ENCODE measurements at places on chromosomes 7 and 10. TPM values are rescaled to one million over a fixed set of nuclear protein-coding genes. Genes with fewer than 3 reads are reported as not detected.
A peak's percentile ranks its signal among the peaks of the same experiment; 100 is the strongest.

The IGFBP3 gene
- 12.1 TPM for polyA plus RNA-seq

The NPC1L1 gene
- polyA plus RNA-seq = 0.14 TPM

The AGR2 gene
- not detected for polyA plus RNA-seq

GRCh38 chr7:43791665-43792064 is 33.2 kb downstream of the BLVRA start:
- no peaks in the 10 kb centered on the region for H3K36me3 ChIP-seq
- H3K4me3 ChIP-seq = no peak overlapping the region
- no peak overlapping the region for H3K27ac ChIP-seq
- no peak for DNase-seq

The RAMP3 gene
- 0.98 TPM for polyA plus RNA-seq

The CCDC136 gene
- 35.6 TPM for polyA plus RNA-seq

GRCh38 chr10:132363921-132364593 is 32.1 kb downstream of the LRRC27 start:
- no peaks in the 10 kb centered on the region for H3K36me3 ChIP-seq
- no peak overlapping the region for H3K27ac ChIP-seq
- DNase-seq = no peak
- no peak overlapping the region for H3K4me3 ChIP-seq
- H3K27me3 ChIP-seq = no peaks in the 10 kb centered on the region

- H3K27ac ChIP-seq = no peak overlapping the region
- no peak overlapping the region for H3K4me3 ChIP-seq
- H3K27me3 ChIP-seq = peaks cover 64% of the 10 kb centered on the region
- H3K36me3 ChIP-seq = no peaks in the 10 kb centered on the region
- peak; percentile 77 for DNase-seq
Observed at GRCh38 chr7:115226410-115226809, 304.5 kb downstream of the MDFIC start.

DNA sequence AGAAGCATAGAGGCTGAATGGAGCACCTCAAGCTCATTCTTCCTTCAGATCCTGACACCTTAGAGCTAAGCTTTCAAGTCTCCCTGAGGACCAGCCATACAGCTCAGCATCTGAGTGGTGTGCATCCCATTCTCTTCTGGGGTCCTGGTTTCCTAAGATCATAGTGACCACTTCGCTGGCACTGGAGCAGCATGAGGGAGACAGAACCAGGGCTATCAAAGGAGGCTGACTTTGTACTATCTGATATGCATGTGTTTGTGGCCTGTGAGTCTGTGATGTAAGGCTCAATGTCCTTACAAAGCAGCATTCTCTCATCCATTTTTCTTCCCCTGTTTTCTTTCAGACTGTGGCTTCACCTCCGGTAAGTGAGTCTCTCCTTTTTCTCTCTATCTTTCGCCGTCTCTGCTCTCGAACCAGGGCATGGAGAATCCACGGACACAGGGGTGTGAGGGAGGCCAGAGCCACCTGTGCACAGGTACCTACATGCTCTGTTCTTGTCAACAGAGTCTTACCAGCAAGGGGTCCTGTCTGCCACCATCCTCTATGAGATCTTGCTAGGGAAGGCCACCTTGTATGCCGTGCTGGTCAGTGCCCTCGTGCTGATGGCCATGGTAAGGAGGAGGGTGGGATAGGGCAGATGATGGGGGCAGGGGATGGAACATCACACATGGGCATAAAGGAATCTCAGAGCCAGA is 31.0 kb downstream of the PRSS2 start:
- H3K27ac ChIP-seq = no peak overlapping the region
- H3K4me3 ChIP-seq = no peak overlapping the region
- peaks cover 6% of the 10 kb centered on the region for H3K36me3 ChIP-seq

GRCh38 chr7:118252087-118252486 is 27.6 kb downstream of the ANKRD7 start:
- no peak overlapping the region for H3K4me3 ChIP-seq
- DNase-seq = no peak
- no peaks in the 10 kb centered on the region for H3K4me1 ChIP-seq

- no peak overlapping the region for H3K4me3 ChIP-seq
- H3K4me1 ChIP-seq = no peaks in the 10 kb centered on the region
- no peaks in the 10 kb centered on the region for H3K27me3 ChIP-seq
- DNase-seq = no peak
- H3K36me3 ChIP-seq = no peaks in the 10 kb centered on the region
Observed at GRCh38 chr7:15837306-15837950, 150.9 kb upstream of the MEOX2 start.

DNA sequence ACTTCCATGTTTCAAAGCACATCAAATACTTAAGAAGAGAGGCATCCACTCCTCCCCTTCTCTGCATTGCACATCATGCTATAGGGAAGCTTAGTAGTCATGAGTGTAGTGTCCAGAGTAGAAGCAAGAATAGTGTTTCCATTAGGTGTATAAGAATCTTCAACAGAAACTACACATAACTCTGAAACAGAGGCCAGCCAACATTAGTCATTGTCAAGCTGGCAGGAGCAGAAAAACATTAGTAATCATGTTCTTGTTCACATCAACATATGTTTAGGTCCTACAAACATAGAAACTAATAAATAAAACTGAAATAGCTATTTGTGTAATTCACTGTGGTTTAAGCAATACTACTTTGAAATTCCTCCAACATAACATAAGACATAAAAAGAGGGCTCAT is 370.2 kb downstream of the PPP1R3A start:
- DNase-seq = no peak
- H3K4me1 ChIP-seq = no peaks in the 10 kb centered on the region
- no peak overlapping the region for H3K27ac ChIP-seq
- no peaks in the 10 kb centered on the region for H3K27me3 ChIP-seq
- H3K4me3 ChIP-seq = no peak overlapping the region
- no peaks in the 10 kb centered on the region for H3K36me3 ChIP-seq

DNA sequence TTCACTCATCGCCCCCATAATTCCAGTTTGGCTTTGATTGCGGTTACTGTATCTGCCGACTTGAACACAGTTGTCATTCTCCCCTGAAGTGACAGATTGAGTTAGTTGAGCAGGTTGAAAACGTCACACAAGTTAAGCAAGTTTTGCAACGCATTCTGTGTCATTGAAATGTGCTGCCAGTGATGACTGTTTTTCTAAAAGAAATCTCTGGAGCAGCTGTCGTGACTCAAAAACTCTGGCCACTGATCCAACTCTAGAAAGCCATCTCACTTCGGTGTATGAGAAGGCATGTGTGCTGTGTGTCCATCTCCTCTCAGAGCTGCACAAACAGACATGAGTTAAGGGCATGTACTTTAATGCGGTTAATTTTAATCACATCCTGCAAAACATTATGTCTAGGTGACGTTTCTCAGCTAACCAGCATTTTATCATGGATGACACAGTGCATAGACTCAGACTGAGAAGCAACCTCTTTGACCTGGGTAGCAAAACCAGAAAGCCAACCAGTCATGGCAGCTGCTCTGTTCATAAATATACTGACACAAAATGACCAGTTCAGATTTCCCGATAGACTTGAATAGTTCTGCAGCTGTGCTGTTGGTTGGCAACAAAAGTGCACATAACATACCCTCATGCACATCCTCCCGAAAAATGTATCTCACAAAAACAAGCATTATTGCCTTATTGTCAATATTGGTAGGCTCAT is 69.3 kb downstream of the CSTF2T start:
- DNase-seq = no peak
- no peaks in the 10 kb centered on the region for H3K36me3 ChIP-seq
- H3K4me3 ChIP-seq = no peak overlapping the region
- H3K27ac ChIP-seq = no peak overlapping the region

- no peaks in the 10 kb centered on the region for H3K27me3 ChIP-seq
- no peak overlapping the region for H3K4me3 ChIP-seq
- H3K27ac ChIP-seq = no peak overlapping the region
- peaks cover 2% of the 10 kb centered on the region for H3K36me3 ChIP-seq
- H3K4me1 ChIP-seq = peaks cover 5% of the 10 kb centered on the region
Observed at GRCh38 chr10:122143238-122143841, 127.8 kb upstream of the BTBD16 start.

The DNTT gene
- not detected for polyA plus RNA-seq

DNA sequence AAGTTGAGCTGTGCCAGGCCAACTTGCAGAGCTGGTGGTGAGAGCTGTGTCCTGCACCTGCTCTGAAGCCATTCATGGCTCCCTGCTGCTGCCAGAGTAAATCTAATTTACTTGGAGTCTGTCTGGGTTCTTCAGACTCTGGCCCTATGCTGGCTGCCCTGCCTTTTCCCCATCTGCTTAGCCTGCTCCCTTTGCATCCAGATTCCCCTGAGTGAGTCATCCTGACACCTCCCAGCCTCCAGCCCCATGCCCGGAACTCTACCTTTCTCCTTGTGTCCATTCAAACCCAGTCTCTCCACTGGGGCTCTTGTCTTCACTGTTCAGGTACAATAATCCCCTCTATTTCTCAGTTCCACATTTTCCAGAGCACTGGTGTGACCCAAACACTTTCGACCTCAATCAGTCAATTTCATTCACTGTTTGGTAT is 434.4 kb upstream of the ZMIZ1 start:
- no peak overlapping the region for H3K4me3 ChIP-seq
- peak; percentile 29 for DNase-seq
- H3K27ac ChIP-seq = no peak overlapping the region
- H3K27me3 ChIP-seq = no peaks in the 10 kb centered on the region
- H3K36me3 ChIP-seq = no peaks in the 10 kb centered on the region

DNA sequence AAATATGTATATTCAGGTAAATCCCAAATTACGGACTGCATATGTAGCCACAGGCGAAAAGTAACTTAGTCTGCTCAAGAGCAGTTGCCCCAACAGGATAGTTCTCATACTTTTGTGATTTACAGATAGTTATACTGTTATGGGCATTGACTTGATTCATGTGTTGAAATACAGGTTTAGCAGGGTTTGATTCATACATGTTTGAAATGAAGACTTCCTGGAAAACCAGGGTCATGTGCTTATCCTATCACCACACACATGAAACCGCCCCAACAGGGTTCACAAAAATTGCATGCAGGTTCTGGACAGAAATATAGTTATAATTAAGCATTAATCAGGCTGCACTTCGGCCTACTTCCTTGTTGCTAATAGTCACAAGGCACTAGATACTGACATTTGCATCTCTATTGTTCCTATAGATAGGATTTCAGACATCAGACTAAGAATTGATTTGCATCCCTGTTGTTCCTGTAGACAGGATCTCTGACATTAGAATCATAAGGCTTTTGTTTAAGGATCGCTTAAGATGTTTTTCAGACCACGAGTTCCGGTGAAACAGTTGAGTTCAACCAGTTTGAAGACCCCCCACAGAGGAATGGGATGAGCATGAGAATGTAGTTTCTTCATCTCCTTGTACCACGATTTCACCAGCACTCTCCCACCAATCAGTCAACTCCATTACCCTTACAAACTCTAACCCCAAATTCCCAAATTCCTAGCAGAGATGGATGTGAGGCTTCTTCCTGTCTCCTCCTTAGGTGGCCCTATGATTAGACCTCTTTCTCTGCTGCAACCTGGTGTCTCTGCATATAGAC is 2.0 kb upstream of the ZNF398 start:
- no peak for DNase-seq
- peak overlapping the region; percentile 92 for H3K27ac ChIP-seq
- H3K36me3 ChIP-seq = no peaks in the 10 kb centered on the region
- H3K27me3 ChIP-seq = no peaks in the 10 kb centered on the region
- H3K4me1 ChIP-seq = peaks cover 22% of the 10 kb centered on the region

- no peaks in the 10 kb centered on the region for H3K27me3 ChIP-seq
- DNase-seq = no peak
- no peak overlapping the region for H3K4me3 ChIP-seq
- no peaks in the 10 kb centered on the region for H3K36me3 ChIP-seq
- H3K27ac ChIP-seq = no peak overlapping the region
Observed at GRCh38 chr10:31940839-31941653, 12.4 kb upstream of the ARHGAP12 start.

The NPFFR1 gene
- 0.02 TPM for polyA plus RNA-seq

- no peaks in the 10 kb centered on the region for H3K4me1 ChIP-seq
- DNase-seq = no peak
- no peaks in the 10 kb centered on the region for H3K27me3 ChIP-seq
- no peaks in the 10 kb centered on the region for H3K36me3 ChIP-seq
- H3K27ac ChIP-seq = no peak overlapping the region
- H3K4me3 ChIP-seq = no peak overlapping the region
Observed at GRCh38 chr7:134770676-134771075, 8.8 kb upstream of the CALD1 start.

The PIP gene
- not detected for polyA plus RNA-seq

DNA sequence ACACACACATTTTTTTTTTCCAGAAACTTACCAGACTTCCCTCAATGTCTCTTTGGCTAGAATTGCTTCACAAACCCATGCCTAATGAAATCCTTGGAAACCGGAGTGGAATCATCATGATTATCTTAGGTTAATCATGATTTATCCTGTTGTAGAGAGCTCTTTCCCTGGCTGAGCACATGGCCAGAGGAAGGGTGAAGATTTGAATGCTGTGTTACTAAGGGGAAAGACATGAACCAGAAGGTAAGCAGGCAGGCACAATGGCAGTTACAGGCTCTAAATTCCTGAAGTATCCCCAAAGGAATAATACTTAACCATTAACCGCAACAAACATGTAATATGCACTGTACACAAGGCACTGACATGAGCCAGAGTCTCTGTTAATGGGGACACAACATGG is 4.1 kb upstream of the RNF148 start:
- H3K36me3 ChIP-seq = no peaks in the 10 kb centered on the region
- no peak for DNase-seq
- H3K27me3 ChIP-seq = no peaks in the 10 kb centered on the region

The SLC26A5 gene
- 0.24 TPM for polyA plus RNA-seq

DNA sequence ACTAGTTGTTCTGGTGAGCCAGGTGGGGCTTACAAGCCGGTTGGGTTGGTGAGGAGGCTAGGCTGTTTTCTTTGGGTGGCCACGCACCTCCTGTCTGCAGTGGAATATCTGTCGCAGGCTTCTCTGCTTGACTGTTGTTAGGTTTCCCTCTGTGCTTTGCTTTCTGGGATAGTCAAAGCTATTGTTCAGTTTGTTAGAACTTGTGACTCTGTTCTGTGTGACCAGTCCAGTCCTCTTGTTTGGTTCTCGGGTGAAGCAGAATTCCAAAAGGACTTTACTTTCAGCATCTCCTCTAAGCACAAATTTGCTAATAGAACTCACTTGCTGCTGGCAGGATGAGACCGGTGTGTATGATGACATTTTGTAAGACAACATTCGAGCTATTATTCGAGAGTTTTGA is 105.3 kb downstream of the CREB5 start:
- H3K27ac ChIP-seq = no peak overlapping the region
- H3K4me3 ChIP-seq = no peak overlapping the region
- DNase-seq = no peak
- H3K4me1 ChIP-seq = peaks cover 6% of the 10 kb centered on the region
- no peaks in the 10 kb centered on the region for H3K36me3 ChIP-seq

- DNase-seq = no peak
- H3K4me1 ChIP-seq = no peaks in the 10 kb centered on the region
- H3K36me3 ChIP-seq = no peaks in the 10 kb centered on the region
- H3K27ac ChIP-seq = no peak overlapping the region
- H3K27me3 ChIP-seq = no peaks in the 10 kb centered on the region
Observed at GRCh38 chr10:76405922-76406321, 974.5 kb downstream of the LRMDA start.

GRCh38 chr10:31219306-31219705 is 99.7 kb upstream of the ZEB1 start:
- H3K4me1 ChIP-seq = no peaks in the 10 kb centered on the region
- H3K36me3 ChIP-seq = no peaks in the 10 kb centered on the region
- H3K27me3 ChIP-seq = no peaks in the 10 kb centered on the region
- DNase-seq = no peak
- no peak overlapping the region for H3K27ac ChIP-seq

The HOXA7 gene
- polyA plus RNA-seq = 0.03 TPM
